ENCODE measurements at places on chromosomes 1 and 21.

GRCh38 chr1:24085546-24085945 is 26.4 kb downstream of the MYOM3 start:
- DNase-seq = no peak

GRCh38 chr1:52337439-52337838 is 28.6 kb downstream of the CC2D1B start:
- DNase-seq = no peak

DNA sequence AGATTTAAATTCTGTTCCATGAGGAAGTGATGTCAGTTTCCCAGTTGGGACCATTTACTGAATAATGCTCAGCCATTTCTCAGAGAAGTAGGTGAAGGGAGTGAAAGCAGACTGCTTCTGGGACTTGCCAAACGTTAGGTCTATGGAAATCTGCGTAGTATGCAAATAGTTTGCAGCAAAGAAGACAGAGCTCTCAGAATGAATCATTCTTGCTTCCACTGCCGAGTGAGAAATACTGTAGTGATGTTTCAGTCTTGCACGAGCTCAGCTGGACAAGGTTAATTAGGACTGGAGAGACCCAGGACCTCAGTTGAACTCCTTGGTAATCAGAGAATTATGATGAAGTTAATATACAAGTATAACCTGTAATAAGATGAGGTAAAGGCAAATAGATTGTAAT is 317.7 kb upstream of the DAB1 start:
- DNase-seq = no peak

DNA sequence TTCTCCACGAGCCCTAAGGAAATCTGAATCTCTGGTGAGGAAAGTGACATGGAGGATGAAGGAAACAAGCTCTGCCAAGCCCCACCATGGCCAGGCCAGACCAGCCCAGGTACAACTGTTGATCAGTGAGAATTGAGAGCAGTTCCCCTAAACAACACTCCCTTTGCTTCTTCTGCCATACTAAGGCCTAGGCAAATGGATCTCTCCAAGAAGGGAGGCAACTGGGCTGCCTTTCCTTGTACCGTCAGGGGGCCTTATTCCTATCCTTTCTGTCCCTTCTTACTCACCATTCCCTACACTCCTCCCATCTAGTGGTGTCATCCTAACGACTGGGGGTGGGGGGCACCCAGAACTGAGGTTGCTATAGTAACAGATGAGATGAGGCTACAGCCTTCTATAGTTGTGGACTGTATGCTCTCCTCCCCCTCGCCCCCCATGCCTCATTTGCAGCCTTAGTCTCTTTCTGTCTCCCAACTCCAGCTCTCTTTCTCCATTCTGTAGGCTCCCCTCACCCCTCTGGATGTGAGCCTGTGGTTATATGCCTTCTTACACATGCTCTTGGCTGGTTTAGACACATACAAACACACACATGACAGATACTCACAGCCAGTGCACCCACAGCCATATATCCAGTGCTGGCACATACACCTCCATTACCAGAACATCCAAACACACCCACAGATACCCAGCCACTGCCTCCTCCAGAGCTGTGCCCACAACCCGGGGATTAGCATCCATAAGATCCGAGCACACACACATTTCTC is 3.6 kb downstream of the PEA15 start:
- DNase-seq = no peak

DNA sequence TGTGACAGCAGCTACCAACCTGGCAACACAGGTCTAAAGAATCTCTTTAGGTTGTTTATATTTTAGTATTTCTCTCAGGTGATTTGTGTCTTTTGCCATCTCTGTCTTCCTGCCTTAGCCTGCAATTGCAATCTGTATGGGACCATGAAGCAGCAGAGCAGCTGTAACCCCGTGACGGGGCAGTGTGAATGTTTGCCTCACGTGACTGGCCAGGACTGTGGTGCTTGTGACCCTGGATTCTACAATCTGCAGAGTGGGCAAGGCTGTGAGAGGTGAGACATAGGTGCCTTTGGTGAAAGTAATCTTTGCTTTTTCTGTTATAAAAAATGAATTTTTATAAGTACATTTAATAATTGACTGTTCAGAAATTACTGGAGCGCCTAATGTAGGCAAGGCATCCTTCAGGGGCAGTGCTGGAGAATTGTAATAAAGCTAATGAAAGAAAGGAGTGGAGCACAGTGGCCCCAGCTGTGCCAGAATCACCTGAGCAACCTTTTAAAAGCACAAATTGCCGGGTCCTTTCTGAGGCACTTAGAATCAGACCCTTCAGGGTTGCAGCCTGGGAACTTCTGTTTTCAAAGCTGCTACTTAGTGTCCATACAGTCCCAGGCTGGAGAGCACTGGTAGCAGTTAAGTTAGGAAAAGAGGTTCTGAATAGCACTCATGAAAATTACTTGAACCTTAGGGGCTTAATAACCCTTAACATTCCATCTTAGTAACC is 60.6 kb upstream of the LAMC2 start:
- no peak for DNase-seq

DNA sequence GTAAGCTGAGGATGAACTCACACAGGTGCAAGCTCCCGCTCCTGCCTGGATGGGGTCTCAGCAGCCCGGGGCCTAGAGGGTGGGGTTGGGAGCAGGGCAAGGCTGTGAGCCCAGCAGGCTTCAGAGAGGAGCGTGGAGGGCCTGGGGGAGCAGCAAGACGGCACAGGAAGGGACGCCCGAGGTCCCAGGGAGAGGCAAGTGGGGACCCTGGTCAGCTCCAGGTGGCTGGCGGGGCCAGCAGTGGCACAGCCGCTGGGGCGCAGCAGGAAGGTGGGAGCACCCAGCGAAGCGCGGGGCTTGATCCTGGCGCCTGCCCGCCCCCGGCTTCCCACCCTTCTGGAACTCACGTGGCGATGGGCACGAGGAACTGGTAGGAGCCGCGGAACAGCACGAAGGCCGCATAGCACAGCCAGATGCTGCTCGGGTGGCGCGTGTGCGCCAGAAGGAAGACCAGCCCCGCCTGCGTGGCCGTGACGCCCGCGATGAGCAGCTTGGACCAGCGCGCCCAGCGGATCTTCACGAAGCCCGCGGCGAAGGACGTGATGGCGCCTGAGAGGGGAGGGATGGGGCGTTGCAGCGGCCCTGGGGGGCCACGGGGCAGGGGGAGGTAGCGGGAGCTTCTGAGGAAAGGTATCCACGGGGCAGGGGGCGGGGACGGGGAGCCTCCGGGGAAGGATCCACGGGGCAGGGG is 11.7 kb downstream of the SLC19A1 start:
- DNase-seq = no peak

GRCh38 chr1:215285013-215285800 is 202.7 kb downstream of the KCNK2 start:
- DNase-seq = no peak

DNA sequence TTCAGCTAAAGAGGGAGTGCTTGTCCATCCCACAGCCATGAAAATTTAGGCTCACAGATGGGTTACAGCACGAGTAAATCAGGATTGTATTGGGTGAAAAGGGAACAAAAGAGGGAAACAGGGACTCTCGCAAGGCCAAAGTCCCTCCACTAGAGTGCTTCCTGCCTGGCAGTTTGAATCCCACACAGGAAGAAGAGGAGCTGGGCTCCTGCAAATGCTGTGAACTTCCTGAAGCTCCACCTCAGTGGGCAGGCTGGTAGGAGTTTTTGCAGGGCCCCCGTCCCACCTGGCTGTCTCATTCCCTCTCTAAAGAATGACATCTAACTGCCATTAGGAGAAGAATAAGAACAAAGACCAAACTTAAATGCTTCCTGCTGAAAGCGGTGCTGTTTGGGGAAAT is 712.0 kb upstream of the PRMT6 start:
- DNase-seq = no peak

DNA sequence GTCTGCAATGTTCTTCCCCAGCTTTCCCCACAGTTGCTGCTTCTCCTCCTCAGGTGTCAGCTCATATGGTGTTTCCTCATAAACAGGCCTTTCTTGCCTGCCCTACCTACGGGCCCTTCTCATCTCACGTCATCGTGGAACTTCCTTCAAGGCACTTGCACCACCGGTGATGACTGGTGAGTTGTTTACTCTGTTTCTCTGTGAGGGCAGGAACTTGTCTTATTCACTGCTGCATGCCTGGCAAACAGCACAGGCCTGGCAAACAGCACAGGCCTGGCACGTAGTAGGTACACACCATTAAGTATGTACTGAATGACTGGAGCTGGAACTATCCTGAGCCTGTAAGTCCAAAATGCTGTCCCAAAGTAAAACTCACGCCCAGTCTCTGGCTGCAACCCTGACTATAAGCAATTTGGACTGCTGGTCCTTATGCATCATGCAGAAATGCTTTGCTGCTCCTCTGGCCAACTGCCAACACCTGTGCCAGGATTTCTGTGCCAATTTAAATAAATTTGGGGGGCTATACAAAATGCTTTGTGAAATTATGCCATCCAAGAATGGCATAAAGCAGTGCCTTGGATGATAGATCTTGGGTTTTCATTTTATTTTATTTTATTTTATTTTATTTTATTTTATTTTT is 25.7 kb downstream of the STK40 start:
- DNase-seq = no peak

DNA sequence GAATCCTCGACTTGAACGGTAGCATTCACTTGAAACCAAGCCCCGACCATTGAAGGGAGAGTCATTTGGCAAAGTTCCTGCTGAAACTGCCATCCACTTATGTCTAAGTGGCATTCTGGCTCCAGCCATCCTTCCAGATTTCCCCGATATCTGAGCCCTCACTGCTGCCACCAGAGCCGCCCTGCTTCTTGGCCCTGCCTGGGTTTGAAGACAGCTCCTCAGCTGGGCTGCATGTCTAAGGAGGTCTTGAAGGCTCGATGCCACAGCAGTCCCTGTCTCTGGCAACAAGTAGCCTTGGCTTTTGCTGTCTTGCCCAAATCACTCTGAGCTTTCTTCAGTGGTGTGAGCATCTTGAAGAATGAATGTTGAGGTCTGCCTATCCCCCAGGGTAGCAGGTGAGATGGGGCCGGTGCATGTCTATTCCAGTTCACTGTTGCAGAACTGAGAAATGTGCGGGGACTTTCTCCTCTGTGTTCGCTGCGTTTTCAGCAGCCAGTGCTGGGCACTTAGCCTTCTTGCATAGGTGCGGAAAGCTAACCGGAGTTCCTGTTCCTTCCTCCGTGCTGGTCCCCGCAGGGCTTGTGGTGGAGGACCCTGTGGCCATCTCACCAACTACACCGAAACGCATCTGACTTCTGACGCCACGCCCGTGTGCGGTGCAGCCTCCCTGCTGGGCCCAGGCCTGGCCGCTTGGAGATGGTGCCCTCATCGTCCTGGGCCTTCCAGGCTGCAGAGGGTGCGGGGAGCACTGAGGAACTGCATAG is 29.2 kb downstream of the MAN1C1 start:
- DNase-seq = no peak

GRCh38 chr1:198467907-198468306 is 72.6 kb downstream of the ATP6V1G3 start:
- DNase-seq = no peak

DNA sequence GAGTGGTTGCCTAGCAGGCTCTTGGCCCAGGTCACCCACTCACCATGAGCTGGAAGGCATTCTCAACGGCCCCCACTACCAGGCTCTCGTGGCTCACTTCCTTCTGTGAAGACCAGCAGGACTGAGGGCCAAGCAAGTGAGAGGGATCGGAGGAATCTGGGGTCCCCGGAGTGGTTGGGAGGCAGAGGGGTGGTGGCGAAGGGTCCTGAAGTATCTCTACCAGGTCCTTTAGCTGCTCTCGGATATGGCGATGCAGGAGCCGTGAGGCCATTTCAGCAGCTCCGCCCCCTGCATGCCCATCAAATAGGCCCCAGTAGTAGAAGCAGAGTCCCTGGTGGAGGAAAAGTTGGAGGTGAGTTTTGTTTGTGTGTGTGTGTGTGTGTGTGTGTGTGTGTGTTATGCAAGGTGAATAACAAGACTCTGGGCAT is 2.4 kb downstream of the PPM1J start:
- no peak for DNase-seq

DNA sequence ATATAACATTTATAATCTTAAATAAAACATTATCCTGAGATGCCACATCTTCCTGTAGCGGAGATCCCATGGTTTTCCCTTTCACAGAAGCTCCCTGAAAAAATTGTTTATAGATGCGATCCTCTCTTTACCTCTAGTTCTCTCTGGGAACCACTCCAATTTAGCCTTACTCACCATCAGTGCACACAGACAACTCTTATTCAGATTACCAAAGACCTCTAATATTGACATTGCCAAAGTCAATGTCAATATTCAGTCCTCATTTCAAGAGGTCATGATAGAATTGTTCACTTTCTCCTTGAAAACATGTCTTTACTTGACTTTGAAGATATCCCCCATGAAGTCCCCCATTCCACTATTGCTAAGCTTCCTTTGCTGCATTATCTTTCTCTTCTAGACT is 248.8 kb downstream of the CTH start:
- DNase-seq = no peak

- no peak for DNase-seq
These were observed 508.0 kb downstream of the OMA1 start for GRCh38 chr1:58038574-58038973.

DNA sequence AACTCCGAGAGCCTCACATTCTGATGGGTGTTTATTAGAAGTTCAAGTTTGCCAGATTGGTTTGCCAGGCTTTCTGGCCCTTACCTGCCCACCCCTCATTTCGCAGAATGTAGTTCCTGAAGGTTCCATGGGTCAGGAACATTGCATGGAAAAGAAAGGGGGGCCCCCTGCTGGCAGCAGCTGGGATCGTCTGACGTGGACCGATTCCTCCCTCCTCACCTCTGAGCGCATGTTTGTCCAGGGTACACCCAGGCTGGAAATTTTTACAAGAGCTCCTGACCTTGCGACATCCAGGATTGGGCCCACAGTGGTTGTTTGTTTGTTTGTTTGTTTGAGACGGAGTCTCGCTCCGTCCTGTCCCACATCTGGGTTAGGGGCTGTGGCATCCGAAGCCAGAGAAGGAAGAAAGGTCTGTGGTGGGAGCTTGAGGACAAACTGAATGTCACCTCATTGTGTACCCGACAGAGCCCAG is 126.0 kb upstream of the TMEM51 start:
- no peak for DNase-seq
